ENCODE measurements at places on chromosomes 2 and 18.

- DNase-seq, result peak; percentile 26
Measured at GRCh38 chr2:60641811-60642788, 88.6 kb upstream of the BCL11A start.

- DNase-seq, result no peak
Measured at GRCh38 chr2:197477797-197478196, 21.8 kb downstream of the HSPD1 start.

GRCh38 chr18:77736842-77737241 is 487.2 kb downstream of the GALR1 start:
- DNase-seq, result no peak

DNA sequence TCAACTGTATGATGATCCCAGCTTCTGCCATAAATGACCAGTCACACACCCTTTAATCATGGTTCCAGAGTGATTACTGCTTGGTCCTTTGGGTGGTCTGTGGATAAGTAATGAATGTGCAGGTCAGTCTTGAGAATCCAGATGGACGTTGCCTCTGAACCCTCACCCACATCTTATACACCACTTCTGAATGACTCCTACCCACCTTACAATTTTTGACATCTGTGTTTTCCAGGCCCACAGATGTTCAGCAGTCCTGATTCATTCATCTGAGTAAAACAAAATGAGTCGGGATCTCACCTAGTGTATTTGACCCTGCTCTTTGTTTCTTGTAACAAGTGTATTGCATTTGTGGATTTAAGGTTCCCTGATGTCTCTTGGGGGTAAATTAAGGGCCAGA is 194.1 kb upstream of the CCDC68 start:
- DNase-seq, result no peak

DNA sequence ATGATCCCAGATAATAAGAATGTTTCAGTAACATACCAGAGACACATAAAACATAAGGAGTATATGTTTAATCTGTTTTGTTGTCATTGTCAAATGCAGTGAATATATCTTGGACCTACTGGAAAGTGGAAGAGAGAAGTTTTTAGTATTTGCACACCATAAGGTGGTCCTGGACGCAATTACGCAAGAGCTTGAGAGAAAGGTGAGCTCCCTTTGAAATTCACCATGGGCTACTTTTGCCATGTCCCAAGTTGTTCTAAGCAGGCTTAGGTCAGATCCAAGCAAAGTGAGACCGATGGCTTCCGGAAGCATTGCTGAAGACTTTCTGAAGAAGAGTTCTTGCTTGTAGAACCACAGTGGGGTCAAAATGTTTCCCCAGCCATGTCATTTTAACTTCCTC is 30.8 kb upstream of the RPL37A start:
- DNase-seq, result no peak

Data from HL-60 (cell line).